ENCODE measurements at places on chromosomes 6 and 20.
A peak's percentile ranks its signal among the peaks of the same experiment; 100 is the strongest.

- no peak for DNase-seq
Observed at GRCh38 chr6:101626269-101626668, 232.8 kb downstream of the GRIK2 start.

DNA sequence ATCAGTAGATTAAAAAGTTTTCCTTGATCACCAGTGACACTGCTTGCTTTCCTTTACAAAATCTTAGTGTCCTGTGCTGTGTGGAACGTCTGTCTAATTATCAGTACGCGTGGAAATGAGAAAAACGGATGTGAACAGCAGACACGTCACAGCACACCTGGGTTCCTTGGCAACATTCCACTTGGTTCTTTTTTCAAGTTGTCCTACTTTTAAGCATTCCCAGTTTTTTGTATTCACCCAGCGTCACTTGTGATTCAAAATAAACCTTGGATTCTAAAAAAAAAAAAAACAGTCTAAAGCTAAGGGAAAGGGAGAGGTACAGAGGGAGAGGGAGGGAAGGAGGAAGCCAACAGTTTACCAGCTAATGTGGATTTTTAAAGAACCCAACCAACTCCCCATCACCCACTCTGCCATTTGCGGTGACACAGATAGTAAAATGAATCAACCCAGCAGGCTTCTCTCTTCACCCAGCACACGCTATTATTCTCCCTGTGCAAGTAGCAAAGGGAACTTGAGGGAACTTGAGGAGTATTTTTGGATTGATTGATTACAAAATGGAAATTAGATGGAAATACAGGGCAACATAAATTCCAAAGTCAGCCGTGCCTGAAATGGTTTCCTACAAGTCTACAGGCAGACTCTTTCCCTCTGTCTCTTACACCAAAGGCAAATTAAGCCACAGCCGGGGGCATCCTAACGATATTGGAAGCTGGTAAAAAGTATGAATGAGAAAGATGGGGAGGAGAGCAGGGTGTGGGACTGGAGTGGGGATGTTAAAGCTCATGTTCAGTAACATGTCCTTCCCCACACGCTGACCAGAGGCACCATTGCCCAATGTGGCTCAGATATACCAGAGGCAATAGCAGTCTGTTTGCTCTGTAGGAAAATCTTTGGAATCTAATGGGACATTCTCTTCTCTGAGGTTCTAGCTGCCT, 129.8 kb downstream of the SASH1 start:
- no peak for DNase-seq

DNA sequence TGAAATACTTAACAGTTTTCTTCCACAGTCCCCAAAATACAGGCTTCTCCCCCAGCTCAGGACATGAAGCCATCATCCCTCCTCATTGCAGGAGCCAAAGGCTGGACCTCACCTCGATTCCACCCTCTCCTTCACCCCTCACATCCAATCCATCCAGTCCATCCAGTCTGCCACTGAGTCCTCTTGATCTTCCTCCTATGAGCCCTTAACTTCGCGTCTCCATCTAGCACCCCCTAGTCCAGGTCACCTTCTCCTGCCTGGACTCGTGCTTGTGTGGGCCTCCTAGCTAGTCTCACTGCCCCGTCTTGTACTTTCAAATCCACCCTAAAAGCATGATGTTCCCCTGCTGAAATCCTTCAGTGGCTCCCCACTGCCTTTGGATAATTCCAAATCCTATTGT, 3.3 kb downstream of the TRIB3 start:
- DNase-seq = no peak

DNA sequence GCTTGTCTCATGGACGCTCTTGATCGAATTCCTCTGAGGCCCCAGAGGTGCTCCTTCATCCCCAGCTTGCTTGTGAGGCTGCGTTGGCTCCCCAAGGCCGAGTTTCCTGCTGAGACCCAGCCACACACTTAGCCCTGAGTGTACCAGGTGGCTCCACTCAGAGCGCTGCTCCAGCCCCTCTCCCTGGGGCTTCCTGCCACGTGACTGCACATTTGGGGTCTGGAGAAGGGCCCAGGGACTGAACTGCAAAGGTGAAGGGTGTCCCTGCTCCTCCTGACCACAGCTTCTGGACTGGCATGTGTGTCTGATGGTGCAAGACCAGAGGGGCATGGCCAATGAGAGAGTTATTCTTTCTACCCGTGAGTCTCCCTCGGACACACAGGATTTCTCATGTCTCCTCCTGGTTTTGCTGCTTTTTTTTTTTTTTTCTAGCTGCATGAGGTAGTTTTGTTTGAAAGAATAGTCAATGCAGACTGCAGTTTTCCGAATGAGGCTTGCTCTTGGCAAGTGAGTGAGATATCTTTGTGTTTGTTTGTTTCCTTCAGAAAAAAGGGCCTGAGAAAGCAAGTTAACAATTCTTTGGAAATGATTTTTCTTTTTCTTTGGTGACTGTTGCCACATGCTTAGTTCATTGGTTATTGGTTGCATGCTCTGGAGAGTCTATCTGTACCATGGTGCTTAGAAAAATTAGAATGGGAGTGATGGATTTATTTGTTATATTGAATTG, 3.1 kb upstream of the ZNF831 start:
- no peak for DNase-seq

DNA sequence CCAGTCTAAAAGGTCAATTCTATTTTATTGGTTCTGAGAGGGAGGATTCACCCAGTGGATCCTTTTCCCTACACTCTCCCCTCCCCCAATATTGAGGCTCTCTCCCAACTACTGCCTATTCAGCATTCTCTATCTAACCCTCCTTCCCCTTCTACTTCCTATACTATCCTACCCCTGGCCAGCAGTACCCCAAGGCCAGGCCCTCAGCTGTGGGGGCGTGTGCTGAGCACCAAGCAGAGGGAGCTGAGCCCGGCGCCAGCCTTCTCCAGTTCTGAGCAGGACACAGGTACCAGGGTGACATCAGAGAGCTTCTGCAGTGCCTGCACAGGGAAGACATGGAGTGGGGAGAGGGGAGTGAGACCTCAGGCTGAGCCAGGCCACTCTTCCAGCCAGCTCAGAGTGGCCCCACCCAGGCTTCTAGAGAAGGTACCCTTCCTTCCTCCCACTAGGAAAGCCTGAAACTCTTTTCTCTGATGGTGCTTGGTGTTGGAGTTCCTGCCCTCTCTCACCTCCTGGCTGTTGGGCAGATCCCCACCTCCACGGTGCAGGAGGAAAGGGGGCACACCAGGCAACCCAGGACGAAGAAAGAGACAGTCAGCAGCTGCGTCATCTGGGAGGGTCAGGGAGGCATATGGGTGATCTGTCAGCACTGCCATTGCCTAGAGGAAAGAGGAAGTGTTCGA, 1.9 kb downstream of the DDAH2 start:
- DNase-seq = no peak

GRCh38 chr6:113672491-113673149, 184.5 kb upstream of the MARCKS start:
- no peak for DNase-seq

DNA sequence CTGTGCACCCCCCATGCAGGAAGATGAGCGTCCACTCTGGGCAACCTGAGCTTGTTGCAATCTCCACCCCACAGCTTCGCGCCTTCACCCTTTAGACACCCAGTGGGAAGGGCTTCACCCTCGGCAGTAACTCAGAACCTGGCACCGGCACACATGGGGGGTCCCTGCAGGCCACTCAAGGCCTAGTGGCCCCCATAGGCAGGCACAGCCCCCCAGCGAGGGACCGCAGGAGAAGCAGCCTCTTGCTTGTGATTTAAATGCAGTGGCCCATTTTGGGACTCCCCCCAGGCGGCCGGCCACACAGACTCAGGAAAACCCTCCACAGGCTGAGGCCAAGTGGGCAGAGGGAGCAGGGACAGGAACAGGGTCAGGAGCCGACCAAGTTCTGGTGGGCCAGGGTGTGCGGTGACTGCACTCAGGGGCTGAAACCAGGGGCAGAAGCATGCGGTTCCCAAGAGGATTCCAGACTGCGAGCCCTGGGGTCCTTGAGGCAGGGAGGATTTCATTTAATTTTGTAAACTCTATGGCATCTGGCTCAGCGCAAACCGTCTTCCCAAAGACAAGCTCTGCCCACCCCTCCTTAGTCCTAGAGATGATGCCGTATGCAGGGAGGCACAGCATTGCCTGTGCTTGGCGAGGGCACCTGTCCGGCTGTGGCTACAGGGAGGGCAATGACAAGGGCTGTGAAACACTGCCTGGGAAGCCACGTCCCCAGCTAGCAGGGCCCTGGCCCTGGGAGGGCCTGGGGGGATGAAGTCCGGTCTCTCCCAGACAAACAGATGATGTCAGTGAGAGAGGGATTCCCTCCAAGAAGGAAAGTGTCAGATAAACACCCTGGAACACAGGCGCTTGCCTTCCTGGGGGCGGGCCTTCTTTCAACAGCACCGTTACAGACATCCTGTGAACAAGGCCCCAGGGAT, 52.9 kb upstream of the GPR31 start:
- DNase-seq = no peak

DNA sequence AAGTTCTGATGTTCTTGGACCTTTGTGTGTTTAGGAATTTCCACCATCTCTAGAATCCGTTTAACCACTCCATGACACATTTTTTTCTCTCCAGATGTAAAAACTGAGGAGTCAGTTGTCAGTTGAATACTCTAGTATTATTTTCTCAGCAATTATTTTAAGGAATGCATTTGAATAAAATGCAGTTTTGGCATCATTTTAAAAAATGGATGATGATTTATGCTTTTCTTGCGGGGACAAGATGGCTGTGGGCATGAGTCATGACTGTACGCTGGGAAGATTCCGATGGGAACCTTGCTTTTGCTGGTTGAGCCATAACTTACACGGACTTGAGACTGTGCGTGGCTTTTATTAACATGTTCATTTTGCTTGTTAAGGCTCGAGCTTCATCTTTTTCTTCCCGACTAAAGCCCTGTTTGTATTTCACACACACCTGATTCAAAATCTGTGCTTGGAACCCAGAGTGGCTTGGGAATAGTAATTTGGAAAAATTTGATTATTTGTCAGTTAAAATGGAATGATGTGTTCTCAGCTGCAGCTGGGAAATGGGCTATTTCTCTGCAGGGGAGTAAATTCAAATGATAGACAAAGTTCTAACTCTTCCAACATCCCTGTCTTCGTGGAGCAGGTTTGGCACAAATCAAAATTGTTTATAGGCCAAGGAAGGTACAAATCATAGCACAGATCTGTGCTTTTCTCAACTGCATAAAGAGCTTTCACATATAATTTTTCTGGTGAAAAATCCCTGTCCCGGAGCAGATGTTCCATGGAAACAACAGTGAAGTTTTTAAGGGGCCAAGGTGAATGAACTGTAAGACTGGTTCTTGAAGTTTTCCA, 470.5 kb upstream of the JAG1 start:
- no peak for DNase-seq

DNA sequence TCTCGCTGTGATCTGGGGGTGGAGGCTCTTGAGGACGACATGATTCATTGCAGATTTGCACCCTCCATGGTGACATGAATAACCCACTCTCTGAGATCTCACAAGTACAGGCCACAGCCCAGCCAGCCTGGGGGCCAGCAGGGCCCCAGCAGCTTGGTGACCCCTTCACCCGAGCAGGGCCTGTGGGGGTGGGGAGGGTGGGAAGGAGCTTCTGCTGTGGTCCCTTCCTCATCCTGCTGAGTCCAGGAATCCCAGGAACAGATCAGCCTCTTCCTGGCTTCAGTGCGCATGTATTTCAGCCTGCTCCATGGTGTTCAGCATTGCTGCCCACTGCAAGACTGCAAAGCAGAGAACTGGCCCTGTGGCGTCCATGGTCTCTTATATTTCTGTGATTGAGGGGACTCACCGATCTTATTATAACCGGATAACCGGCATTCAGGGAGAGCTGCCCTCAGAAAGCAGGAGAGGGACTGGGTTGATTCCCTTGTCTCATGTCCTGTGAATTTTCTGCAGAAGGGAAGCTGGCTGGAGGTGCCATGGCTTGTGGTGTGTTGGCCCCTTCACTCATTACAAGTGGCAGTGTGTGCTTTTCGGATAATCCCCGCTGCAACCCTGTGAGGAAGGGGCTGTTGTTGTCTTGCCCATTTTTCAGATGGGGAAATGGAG, 118.8 kb upstream of the FRMD1 start:
- DNase-seq = no peak

- DNase-seq = no peak
Observed at GRCh38 chr6:33627876-33628275, 6.8 kb downstream of the ITPR3 start.

- peak; percentile 12 for DNase-seq
Observed at GRCh38 chr6:2111162-2111677, 134.2 kb downstream of the GMDS start.

DNA sequence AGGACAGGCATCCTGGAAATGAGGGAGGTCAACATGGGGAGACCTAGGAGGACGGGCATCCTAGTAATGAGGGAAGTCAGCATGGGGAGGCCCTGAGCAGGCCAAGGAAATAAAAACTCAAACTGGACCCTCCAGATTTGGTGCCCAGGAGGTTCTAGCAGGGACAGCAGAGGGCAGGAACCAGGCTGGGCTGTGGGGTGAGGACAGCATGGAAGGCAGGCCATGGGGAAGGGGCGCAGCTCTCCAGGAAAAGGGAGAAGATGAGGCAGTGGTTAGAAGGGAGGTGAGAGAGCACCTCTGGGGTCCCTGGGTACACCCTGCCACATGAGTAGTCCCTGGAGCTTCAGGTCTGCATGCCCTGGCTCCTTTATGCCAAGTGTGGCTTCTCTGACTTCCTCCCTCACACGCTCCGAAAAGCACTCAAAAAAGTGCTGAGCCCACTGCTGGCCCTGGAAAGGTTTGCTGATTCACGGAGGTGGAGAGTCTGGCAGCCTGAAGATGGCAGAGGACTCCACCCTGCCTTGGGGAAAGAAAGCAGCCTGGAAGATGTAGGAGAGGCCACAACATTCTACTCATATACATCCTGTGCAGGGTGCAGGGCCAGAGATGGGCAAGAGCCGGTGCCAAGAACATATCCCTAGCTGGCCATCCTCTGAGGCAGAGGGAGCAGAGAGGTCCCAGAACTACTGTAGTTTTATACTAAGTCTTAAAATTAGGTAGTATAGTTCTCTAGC, 154.9 kb downstream of the MRPL14 start:
- DNase-seq = no peak

DNA sequence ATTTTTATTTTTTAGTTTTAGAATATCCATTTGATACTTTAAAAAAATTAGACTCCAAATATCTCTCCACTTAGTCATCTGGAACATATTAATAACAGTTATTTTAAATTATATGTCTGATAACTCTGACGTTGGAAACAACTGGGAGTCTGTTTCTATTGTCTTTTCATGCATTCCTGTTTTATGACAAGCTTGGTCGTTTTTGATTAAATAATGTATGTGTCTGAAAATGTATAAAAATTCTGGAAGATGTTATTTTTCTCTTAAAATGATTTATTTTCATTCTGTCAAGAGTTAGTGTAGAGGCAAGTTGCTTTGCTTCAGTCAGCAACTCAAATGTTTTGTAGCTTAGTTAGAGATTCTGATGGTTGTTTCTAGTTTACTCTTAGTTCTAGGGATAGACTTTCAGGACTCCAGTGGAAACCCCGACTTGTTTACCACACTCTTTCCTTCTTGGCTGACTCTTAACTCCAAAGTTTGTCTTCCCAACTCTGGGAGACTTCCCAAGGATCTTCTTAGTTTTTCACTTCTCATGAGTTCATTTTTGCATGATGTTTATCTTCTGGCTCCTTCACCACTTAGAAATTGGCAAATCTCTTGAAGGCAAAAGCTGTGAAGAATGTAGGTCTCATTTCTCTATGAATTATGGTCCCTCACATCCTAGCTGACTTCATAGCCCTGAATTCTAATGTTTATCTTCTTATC, 190.9 kb downstream of the LAMA2 start:
- DNase-seq = no peak

GRCh38 chr20:56163806-56164205, 84.7 kb upstream of the MC3R start:
- no peak for DNase-seq

All from LoVo (cell line).